ENCODE measurements at places on chromosomes 3 and 15.

DNA sequence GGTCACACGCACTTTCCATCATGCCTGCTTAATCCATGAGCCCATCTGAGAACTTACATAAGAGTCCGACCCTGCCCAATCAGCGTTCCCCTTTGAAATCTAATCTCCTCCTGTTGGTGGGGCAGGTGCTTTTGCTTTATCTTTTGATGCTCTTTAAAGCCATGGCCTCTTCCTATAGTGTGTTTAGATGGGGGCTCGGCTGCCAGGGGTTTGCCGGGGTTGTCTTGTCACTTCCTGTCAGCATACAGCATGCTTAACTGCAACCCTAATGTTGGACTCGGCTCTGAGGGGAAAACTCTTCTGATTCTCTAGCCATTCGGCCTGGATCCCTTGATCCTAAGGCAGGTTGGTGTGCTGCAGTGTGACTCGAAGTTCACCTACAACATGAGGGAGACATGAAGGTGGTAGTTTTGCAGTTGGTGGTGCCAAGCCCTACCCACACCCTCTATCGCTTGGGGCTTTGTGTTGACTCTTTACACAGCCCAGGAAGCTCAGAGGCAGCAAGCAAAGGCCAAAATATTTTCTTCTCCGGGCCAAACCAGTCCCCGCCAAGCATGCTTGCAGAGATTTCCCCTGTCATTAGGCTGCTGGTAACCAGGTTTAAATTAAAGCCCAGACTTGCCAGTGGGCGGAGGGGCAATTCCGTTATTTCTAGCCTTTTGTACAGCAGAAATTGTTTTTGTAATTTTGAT, 218.7 kb downstream of the FEZF2 start:
- DNase-seq = no peak

GRCh38 chr3:113212150-113212843, 940 bp downstream of the BOC start:
- no peak for DNase-seq

GRCh38 chr3:120646771-120647432, 35.1 kb downstream of the HGD start:
- peak; percentile 63 for DNase-seq

DNA sequence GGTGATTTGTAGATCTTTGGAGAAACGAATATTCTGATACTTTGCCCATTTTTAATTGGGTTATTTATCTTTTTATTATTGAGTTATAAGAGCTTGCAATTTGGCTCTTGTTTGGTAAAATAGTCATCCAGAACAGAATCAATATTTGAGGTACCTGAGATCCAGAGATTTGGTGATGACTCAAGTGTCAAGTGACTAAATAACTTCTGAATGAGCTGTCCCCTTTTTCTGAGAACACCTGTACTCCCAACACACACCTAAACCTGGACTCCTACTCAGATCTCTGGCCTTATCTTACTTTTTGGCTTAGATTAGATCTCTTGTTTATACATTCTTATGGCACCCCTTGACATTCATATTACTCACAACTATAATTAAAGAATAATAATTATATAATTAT, 3.1 kb upstream of the TRA2B start:
- DNase-seq = no peak

- DNase-seq = no peak
These were observed 477.4 kb downstream of the AGBL1 start for GRCh38 chr15:86557018-86557550.

DNA sequence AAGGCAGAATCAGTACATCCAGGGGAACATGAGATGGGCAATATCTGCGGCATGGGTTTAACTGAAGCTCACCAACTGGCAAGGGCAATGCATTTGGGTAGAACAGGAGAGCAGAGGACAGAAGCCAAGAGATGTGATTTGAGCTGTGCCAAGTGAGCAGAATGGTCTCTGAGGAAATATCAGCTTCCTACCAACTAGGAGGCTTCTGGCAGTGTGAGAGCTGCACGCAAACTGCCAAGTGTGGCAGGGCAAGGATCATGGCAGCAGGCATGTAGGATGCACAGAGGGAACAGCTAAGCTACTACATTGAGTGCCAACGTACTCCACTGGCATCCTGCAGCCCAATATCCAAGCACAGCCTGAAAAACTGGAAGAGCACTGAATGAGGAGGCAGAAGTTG, 1036.5 kb downstream of the TUSC7 start:
- DNase-seq = peak; percentile 74

- no peak for DNase-seq
These were observed 33.1 kb upstream of the LIPC start for GRCh38 chr15:58398643-58399042.

DNA sequence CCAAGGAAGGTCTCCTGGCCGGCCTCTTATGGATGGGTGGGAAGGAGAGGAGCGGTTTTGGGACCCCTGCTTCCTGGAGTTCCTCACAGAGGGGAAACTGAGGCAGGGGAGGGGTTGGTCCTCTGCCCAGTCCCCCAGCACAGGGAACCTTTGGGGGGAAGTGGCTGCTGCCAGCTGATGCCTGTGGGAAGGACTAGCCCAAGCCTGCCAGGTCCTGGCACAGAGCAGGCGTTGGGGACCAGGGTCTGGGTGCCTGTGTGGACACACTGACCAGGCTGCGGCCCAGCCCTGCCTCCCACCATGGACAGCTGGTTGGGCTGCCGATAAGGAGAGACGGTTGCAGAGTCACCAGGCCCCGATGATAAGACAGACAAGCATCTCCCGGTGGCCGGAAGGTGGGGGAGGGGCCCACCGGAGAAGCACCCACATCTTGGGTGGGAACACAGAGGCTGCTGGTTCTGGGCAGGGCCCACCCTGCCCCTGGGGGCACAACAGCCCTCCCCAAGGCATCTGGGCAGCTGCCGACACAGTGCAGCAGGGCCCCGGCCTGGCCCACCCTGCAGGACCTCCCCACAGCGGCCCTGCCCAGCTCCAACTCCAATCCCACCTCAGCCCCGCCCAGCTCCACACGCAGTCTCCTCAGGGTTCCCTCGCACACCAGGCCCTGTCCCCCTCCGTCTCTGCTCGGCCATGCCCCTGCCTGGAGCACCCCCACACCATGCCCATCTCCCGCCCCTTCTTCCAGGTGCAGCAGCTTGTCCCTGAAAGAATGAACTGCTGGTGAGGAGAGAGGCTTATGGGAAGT, 50.7 kb downstream of the DNAJB8 start:
- DNase-seq = no peak

- DNase-seq = no peak
These were observed 51.8 kb downstream of the BTD start for GRCh38 chr3:15653321-15653720.

DNA sequence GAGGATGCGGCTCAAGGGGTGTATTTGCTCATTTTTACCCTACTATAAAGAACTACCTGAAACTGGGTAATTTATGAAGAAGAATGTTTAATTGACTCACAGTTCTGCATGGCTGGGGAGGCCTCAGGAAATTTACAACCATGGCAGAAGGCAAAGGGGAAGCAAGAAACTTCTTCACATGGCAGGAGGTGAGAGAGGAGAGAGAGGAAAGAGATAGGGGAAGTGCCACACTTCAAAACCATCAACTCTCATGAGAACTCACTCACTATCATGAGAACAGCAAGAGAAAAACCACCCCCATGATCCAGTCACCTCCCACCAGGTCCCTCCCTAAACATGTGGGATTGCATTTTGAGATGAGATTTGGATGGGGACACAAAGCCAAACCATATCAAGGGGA, 192.7 kb downstream of the DIPK2A start:
- no peak for DNase-seq

DNA sequence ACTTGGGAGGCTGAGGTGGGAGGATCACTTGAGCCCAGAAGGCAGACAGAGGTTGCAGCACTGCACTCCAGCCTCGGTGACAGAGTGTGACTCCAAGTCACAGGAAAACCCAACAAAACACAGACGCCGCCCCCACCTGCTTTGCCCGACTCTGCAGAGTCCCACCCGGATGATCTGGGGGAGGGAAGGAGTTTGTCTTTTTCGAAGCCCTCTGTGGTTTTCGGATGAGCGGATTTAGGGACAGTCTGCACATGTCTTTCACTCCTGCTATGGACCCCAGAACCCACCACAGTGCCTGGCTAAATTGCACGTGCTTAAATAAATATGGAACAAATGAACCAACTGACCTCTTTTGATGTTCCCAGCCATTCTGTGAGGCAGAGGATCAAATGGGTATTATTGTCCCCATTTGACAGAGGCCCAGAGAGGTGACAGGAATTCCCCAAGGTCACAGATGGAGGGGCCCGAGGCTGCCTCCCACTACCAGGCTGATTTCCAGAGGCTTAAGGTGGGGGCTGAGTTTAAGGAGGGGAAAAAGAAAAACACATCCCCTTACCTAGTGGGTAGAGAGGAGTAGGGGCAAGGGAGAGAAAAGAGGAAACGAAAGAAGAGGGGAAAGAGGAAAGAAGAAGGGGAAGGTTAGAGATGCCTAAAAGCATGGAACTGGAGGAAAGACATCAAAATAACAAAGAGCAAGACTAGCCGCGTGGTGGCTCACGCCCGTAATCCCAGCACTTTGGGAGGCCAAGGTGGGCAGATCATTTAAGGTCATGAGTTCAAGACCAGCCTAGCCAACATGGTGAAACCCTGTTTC, 59.4 kb upstream of the TFRC start:
- DNase-seq = no peak

DNA sequence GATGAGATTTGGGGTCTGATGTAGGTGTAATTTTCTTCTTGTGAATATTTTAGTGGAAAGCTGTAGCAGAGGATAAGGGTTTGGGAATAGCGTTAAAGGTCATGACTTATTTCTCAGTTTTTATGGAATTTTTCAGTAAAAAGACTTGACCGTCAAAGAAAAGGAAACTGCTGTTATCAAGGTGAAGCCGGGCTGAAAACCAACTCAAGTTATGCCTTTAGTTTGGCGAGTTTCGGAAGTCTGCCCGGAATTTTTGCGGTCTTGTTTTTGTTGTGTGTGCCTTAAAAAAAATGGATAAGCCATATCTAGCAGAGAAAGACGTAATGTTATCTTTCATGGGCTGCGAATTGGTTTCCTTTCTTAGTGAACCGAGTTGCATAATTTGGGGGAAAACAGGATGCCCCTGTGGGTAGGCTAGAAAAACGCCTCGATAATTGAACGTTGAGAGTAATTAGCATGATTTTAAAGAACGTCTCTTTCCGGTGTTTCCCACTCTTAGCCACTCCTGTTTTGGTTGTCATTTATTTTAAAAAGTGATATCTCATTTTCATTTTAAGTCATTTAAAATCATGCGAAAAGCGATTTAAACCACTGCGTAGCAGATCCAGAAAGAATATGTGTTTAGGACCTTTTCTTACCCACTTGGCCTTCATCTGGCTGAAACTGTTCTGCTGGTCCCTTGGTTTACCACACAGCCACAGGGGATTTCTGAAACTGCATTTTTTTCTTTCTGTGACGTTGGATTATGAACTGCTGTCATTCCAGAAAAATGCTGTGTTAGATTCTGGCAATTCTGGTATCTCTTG, 1.1 kb downstream of the NFKBIZ start:
- DNase-seq = no peak

DNA sequence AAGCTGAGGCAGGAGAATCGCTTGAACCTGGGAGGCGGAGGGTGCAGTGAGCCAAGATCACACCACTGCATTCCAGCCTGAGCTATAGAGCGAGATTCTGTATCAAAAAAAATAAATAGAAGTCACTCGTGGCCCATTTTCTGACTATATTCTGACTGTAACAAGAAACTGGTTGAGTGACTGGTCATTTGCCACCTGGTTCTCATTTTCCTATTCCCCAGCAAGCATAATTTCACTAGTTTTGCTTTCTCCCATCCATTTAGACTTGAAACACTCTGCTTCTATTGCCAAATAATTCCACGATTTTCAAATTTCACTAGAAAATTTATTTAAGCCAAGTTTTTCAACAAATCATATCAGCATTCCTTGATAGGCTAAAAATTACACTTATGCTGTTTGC, 40.7 kb downstream of the C3orf70 start:
- DNase-seq = no peak

GRCh38 chr3:46466871-46467403, 2.2 kb upstream of the LTF start:
- no peak for DNase-seq

DNA sequence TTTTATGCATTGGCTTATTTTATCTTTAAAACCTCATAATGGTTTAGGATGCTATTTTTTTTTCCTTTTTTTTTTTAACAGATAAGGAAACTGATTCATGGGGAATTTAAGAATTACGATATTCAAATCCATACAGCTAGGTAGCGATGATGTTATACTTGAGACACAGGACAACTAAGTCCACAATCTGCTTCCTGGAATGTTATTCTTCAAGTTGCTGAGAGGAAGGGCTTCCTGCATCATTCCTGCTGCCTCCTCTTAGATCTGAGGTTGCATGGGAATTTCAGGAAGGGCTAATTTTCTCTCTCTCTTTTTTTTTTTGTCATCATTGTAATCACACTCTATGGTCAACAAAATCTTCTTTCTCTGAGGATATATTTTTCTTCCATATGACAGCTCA, 595.5 kb downstream of the GRM7 start:
- no peak for DNase-seq

- DNase-seq = no peak
These were observed 57.1 kb upstream of the SSR3 start for GRCh38 chr3:156611870-156612494.

- no peak for DNase-seq
These were observed 297.4 kb downstream of the PLCL2 start for GRCh38 chr3:17182166-17182565.

- DNase-seq = peak; percentile 24
These were observed 212.4 kb downstream of the OPA1 start for GRCh38 chr3:193805448-193805847.

DNA sequence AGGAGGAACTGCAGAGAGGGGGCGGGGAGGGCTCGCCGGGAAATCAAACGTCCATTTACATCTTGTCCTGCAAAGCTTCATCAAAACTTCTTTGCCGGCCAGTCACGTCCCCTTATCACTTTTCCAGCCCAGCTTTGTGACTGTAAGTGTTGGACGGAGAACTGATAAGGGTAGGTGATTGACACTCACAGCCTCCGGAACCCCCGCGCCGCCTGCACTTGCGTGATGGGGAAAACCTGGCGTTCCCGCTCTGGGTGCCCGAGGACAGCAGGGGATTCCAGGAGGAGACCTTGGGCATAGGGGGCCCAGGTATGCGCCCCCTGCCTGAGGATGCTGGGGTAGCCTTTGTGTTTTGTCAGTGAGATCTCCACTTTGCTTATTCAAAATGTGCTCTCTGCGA, 72.8 kb upstream of the ANKRD34C start:
- no peak for DNase-seq

Data from posterior cingulate gyrus (tissue), 11 donors.